ENCODE measurements at places on chromosomes 1 and 21.

- DNase-seq: no peak
Observed at GRCh38 chr1:40620586-40621210, 44.8 kb downstream of the RIMS3 start.

- peak; percentile 8 for DNase-seq
Observed at GRCh38 chr21:34693192-34693810, 24.5 kb downstream of the CLIC6 start.

GRCh38 chr1:6414443-6414844 lies 5.3 kb downstream of the HES2 start:
- no peak for DNase-seq

DNA sequence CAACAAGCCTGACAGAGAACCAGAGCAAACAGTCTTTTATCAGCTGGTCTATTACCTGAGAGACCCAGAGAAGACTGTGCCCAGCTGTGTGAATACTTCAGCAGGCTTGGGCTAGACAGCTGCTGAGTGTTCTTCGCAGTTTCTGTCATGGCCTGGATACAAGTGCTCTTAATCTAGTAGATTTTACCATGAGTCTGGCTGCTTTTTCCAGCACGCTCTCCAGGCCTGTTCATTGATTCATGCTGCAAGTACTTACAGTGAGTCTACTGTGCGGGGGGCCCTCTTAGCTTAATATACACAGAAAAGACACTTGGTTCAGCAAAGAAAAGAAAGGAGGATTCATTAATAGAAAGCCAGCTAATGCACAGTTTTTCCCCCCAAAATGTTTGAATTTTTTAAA lies 48.5 kb downstream of the RGS7 start:
- DNase-seq: no peak

GRCh38 chr1:224615861-224616755 lies at the start of gene CNIH3:
Gene CNIH3, plus strand, starts transcription at chr1:224616317. Its CDS starts 858 bp downstream, at chr1:224617175.
- DNase-seq: no peak

GRCh38 chr21:29737186-29737585 lies 202.6 kb downstream of the GRIK1 start:
- DNase-seq: no peak

GRCh38 chr1:169113613-169114119 lies 7.2 kb downstream of the ATP1B1 start:
- no peak for DNase-seq

DNA sequence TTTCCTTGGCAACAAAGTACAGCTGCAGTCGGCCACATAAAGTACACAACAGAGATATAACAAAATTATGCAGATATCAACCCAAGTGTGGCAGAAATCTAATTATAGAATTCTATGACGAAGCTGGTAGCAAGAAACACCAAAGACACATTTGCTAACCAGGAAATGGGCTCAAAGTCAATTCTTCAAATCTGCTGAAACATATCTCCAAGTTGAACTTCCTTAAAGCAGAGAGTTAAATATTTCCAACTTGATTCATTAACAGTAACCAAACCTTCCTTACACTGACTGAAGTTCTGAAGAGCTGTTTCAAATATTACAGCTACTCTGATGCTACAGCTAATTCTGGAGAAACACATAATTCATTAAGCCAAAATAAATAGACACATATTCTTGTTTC lies 67.6 kb upstream of the SDC3 start:
- no peak for DNase-seq

DNA sequence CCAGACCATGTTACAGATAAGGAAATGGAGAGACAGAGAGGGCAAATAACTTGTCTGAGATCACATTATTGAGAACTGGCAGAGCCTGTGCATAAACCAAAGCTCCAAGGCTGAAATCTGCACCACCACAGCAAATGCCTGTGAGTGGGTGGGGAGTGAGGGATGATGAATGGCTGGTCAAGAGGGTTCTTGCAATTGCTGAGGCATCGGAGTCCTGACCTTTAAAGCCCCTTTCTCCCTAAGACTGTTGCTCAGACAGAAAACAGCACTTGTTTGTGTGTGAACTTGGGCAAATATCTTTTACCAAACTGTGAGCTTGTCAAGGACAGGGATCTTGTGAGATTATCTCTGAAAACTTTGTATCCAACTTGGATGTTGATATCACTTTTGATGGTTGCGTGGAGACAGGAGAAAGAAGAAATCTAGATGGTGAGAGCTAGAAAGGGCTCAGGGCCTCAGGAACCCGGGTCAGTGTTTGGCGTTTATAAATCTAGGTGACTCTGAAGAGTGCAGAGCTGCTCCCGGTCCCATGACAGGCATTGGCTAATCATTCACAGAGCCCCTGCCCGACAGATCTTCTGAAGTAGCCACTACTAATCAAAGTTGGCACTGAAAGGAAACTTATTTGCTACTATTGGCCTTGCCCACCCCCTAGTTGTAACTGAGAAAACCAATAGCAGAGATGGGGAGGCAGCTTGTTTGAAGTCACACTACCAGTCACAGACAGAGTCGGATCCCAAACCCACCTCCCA lies 122.3 kb downstream of the FOXD2 start:
- DNase-seq: no peak

GRCh38 chr1:21677168-21677567 lies 8.0 kb upstream of the RAP1GAP start:
- no peak for DNase-seq

DNA sequence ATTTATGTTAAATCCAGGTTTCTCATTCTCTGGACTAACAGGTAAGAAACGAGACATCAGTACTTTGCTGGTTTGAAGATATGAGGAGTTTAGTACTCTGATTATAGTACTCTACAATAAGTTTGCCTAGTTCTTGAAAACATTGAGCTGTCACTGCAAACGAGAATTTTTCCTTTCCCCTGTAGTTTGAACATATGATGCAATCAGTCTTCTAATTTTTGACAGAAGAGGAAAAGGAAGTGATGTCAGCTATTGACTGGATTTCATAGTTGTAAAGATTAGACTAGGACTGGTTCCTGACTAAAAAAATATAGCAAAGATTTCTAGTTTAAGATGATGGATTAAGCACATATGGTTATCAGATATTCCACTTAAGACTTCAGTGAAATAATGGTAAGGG lies 461.9 kb downstream of the LRRIQ3 start:
- no peak for DNase-seq

DNA sequence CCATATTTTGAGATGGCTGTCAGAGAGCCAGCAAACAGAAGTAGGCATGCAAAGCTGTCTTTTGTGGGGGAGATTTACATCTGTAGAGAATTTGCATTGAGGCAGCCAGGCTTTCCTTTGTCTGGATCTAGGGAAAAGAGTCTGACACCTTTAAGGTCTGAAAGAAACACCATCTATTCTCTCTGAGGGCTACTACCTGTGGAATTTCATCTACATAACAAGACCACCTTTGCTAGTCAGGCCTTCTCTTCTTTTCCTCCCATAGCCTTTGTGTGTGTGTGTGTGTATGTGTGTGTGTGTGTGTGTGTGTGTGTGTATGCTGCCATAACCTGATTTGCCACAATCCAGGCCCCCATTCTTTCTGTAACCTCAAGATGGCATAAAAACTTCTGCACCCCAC lies 28.4 kb upstream of the DMRTB1 start:
- DNase-seq: no peak

DNA sequence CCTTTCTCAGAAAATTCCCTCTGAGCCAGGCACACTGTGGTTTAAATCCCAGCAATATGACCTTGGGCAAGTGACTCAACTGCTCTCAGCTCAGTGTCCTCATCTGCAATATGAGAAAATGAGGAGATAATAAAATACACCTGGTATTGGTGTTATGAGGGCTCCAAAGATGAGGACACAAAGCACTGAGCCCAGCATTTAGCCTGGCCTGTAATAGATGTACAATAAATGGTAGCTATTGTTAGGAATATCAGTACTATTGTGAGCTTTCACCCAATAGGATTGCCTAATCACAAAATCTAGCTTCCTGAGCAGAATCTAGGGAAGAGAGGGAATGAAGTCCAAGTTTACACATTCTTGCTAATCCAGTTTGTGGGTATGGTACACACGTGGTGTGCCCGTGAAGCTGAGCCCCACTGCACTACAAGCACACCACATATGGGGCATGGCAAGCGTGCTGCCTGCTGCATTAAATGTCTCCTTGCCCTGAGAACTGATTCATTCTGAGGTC lies 24.3 kb upstream of the SLC30A1 start:
- DNase-seq: no peak

- DNase-seq: no peak
Observed at GRCh38 chr1:32263744-32264143, 12.7 kb downstream of the LCK start.

DNA sequence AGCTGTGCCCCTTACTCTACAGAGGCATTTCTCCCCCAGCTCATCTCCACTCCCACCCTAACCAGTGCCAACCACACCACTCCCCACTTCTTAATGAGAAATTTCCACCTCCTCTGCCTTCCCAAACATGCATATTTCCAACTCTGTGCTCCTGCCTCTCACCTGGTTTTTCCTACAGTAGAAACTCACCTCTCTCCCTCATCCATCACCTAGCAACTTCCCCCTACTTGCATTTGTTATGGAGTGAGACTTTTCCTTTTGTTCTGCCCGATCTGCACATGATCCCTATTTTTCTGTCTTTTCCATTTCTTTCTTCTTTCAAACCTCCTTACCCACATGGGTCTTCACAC lies 11.9 kb downstream of the RGS8 start:
- DNase-seq: no peak

- DNase-seq: no peak
Observed at GRCh38 chr21:44890961-44891541, 17.6 kb upstream of the PTTG1IP start.

- no peak for DNase-seq
Observed at GRCh38 chr1:8640950-8641349, 176.5 kb downstream of the RERE start.

GRCh38 chr1:232207073-232207866 lies 422.7 kb downstream of the SIPA1L2 start:
- DNase-seq: no peak

- no peak for DNase-seq
Observed at GRCh38 chr1:75132242-75132811, 1.9 kb upstream of the LHX8 start.

GRCh38 chr1:110225756-110226404 lies 15.8 kb downstream of the KCNC4 start:
- no peak for DNase-seq

GRCh38 chr1:16392740-16393569 lies 25.9 kb downstream of the SZRD1 start:
- no peak for DNase-seq

DNA sequence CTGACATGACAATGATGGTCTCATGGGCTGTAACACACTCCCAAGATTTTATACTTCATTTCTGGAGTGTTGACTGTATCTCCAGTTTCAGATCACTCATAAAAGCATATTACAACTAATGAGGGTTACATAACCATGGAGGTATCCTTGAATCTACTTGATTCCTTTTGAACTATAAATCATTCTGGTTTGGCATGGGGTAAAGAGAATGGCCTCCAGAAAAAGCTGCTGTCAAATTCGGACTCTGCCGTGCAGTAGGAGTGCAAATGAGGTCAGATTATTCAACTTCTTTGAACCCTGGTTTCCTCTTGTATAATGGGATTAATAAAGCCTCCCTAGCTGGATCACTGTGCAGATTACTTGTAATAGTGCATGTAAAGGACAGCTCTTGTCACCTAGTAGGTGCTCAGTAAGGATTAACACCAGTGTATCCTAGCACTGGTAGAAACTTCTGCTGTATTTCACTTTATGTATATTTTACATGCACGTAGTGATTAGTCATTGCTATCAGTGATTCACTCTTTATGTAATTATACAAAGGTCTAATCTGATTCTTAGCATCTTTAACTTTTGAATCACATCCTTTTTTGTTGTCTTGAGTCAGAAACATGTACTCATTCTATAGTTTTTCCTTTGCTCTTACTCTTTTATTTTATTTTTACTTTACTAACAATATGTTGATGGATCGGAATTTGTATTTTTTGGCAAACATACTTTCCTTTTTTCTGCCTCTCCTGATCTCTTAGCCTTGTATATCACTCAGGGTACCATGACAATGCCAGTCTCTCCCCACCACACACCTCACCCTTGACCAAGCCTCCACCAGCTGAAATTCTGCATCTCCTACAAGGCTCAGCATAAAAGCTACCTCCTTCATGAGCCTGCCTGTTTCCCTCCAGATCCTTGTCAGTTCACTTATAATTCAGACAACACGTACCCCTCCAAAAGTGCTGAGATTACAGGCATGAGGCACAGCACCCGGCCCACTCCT lies 3.2 kb downstream of the LRRC8C start:
- no peak for DNase-seq

DNA sequence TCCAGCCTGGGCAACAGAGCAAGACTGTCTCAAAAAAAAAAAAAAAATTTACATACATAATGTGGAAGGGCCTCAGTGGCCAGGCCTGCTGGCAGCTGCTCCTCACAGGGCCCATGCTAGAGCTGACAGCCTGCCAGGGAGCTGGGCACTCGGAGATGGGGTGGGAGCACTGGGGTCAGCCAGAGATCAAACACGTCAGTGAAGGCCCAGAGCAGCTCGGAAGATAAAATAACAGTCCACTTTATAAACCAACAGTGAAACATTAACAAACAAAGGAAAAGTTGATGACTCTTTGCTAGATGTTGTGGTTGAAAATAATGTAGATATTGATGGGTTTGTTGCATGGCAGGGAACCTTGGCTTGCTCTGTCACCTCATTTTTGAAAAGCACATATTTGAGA lies 42.7 kb downstream of the ATP5PF start:
- no peak for DNase-seq

- DNase-seq: no peak
Observed at GRCh38 chr1:54846301-54846700, 40.7 kb downstream of the DHCR24 start.

- DNase-seq: no peak
Observed at GRCh38 chr1:193417945-193418744, 231.7 kb upstream of the B3GALT2 start.

- DNase-seq: no peak
Observed at GRCh38 chr1:182680901-182681567, 3.4 kb downstream of the RGS8 start.

GRCh38 chr1:1892079-1892762 lies 1.3 kb upstream of the GNB1 start:
- DNase-seq: no peak

DNA sequence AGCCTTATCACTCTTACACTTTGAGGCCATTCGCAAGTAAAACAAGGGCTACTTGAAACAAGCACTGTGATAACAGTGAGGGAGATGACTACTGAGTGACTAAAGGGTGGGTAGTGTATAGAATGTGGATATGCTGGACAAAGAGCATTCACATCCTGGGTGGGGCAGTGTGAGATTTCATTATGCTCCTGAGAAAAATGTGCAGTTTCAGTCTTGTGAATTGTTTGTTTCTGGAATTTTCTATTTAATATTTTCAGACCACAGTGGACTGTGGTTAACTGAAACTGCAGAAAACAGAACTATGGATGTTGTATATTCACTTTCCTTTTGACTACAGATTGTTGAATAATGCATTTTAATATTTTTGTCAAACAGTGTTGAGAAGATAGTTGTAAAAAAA lies 25.1 kb upstream of the B3GALT2 start:
- no peak for DNase-seq

- DNase-seq: no peak
Observed at GRCh38 chr1:65538086-65538485, 117.6 kb downstream of the LEPR start.

GRCh38 chr1:207429963-207430362 lies 24.2 kb upstream of the CR2 start:
- DNase-seq: no peak

GRCh38 chr1:198175423-198176170 lies 18.8 kb downstream of the NEK7 start:
- no peak for DNase-seq

GRCh38 chr1:147389532-147390184 lies 147.2 kb downstream of the CHD1L start:
- no peak for DNase-seq

GRCh38 chr1:201068976-201069375 lies 43.2 kb downstream of the CACNA1S start:
- DNase-seq: no peak
